ENCODE measurements at places on chromosomes 3 and 15.

DNA sequence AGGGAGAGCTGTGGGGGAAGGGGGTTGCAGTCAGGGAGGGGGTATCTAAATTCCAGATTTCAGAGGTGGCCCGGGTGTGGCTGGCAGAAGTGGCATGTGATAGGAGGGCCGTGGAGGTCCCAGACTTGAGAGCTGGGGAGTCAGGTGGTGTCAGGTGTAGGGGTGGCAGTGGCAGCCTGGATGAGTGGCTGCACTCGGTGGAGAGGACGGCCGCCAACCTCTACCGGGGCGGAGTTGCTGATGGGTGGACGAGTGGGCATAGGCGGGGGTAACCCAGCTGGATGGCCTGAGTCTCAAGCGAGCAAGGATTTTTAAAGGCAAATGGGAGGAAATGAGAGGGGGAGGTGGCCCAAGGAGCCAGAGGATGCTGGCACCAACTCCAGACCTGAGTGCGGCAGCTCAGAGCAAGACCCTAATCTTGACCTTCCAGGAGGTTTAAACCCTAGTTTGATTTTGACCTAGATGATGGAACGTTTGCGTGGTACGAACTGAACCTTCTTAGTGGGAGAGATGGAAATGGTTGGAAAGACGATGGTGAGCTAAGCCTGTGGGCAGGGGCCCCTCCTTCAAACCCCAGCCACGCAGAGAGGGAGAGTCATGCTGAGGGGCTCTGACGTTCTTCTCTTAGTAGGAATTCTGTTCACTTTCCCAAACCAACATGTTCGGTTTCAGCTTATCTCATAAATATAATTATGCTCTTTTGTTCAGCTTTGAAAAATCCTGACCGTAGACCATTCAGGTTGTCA lies 8.0 kb downstream of the TRAK1 start:
- DNase-seq, result no peak

GRCh38 chr3:11050666-11051323 lies 58.2 kb downstream of the SLC6A1 start:
- no peak for DNase-seq

GRCh38 chr15:66578286-66578875 lies 12.6 kb upstream of the LCTL start:
- no peak for DNase-seq

GRCh38 chr3:195077611-195078540 lies 193.1 kb downstream of the XXYLT1 start:
- DNase-seq, result no peak

DNA sequence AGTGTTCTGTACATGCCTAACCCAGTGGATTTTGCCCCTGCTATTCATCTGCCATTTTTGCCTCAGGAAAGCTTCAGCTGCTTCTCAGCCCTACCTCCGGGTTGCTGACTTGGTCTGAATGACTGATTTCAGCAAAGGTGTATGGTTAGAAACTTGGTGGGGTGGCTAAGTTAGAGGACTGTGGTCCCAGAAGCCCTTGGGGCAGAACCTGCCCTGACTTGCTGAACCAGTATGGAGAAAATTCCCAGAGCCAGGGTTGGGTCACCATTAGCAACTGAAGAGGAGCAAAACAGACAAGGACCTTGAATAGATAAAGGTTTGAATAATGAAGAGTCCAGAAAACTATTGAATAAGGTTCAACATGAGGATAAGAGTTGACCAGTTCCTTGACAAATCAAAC lies 6.1 kb upstream of the WWTR1 start:
- no peak for DNase-seq

GRCh38 chr3:59451800-59452746 lies 402.2 kb upstream of the CFAP20DC start:
- DNase-seq, result no peak

DNA sequence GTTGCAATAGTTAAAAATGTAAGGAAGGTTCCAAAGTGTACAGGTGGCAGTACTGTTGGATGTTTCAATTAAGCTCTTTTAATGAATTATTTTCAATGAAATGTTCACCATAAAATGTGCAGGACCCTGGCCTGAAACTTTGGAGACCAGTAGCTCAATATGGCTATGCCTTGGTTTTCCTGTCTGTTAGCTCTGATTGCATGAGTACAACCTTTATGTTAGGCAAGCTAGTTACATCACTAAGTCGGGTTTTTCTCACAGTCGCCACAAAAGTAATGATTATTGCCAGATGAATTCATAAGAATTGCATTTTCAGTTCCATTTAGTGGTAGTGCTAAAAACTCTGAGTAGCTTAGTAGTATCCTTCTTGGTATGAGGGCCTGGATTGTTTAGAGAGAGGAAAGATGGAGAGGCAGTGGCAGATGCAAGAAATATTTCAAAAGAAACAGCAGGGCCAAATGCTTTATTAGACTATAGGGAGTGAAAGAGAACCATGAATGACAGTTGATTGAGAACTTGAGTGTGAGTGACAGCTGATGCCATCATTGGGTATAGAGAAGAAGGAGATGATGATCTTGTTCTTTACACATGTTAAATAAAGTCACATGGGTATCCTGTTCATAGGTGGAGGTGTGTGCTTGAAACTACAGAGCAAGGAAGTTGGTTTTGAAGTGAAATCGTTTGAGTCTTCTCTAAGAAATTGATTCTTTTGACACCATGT lies 109.5 kb downstream of the AKAP13 start:
- DNase-seq, result no peak

DNA sequence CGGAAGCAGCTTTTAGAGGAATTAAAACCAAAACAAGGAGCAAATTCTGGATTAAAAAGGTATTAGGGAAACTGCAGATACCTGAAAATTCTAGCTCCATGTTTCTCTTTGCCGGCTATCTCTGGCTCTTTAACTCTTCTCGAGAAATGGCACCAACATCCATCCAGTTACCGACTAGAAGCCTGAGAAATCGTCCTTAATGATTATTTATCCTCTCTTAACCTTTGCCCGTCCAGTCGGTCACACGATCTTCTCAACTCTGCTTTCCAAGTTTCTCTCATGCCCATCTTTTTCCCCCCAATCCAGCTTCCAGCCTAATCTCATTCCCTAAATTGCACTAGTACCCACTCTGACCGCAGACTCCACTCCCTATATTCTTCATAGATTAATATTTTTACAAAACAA lies 596 bp upstream of the SGO1 start:
- DNase-seq, result no peak

DNA sequence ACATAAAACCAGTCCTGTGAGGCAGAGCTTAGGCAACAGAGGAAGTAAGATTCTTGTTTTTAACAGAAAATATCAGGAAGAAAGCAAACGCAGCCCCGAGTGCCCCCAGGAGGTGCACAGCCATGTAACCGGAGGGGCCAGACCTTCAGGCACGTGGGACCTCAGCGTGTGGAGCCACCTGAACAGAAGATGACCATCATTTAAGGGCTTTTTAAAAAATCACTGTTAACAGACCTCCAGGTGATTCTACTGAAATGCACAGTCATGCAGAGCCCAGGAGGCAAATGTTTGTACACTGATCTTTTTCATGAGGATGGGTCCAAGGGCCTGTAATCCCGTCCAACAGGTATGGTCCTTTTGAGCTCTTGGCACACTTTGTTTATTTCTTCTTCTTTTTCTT lies 38.8 kb downstream of the SPG21 start:
- no peak for DNase-seq

- DNase-seq, result no peak
Measured at GRCh38 chr3:158532099-158532734, 38.8 kb upstream of the MLF1 start.

DNA sequence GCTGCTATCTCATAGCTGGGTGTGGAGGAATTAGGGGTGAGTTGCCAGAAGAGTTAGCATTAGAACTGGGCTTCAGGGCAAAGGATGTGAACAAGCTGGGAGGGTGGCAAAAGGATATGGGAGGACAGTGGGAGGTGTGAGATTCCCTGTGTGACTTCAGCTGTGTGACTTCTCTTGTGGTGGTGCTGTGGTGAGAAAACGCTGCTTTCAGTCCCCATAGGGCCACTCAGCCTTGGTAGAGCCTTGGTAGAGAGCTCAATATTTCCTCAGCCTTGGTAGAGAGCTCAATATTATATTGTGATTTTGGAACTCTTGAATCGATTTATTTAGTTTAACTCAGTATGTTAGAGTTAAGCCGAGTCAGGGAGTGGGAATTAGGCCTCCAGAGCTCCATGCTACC lies 499.7 kb downstream of the EDEM1 start:
- DNase-seq, result no peak

- no peak for DNase-seq
Measured at GRCh38 chr3:32022947-32023346, 41.4 kb downstream of the ZNF860 start.

- DNase-seq, result no peak
Measured at GRCh38 chr3:39533226-39533625, 65.7 kb downstream of the MOBP start.

DNA sequence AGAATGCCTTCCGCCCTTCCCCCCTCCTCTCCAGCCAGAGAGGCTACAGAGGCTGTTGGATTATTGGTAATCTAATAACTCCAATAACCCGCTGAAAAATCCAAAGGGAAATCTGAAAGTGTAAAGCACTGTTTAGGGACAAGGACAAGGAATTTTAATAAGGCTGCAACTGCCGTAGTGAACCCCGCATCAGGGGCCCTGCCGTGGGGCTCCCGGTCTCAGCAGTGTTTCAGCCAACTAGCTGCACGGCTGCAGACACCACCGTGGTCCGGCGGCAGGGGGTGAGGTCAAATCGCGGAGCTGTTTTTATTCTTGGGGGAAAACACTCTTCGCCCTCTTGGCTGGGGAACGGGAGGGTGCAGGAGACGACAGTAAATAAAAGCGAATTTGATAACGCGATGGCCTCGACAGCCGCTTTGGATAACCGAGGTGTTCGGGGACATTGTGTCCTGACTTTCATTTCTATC lies 6.1 kb downstream of the BCL6 start:
- no peak for DNase-seq

GRCh38 chr3:194606941-194607340 lies 26.3 kb downstream of the TMEM44 start:
- DNase-seq, result no peak

DNA sequence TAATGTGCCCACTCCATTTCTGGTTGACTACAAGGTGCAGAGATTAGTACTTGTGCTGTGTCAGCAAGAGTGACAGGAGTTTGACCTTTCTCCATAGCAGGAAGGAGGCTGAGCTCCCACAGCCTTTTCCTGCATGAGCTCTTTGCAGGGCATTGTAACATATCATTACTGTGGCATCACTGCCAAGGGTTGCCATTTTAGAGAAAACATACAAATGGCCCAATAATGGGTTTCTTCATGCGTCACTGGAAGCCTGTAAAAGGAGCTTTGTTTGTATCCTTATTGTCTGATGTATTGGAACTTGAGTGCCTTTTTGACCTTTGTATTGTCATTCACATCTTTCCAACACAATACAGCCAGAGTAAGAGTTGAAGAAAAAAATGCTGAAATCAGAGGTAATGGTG lies 323.0 kb upstream of the CDIN1 start:
- DNase-seq, result no peak

GRCh38 chr3:179962629-179963387 lies 73.9 kb downstream of the PEX5L start:
- no peak for DNase-seq

DNA sequence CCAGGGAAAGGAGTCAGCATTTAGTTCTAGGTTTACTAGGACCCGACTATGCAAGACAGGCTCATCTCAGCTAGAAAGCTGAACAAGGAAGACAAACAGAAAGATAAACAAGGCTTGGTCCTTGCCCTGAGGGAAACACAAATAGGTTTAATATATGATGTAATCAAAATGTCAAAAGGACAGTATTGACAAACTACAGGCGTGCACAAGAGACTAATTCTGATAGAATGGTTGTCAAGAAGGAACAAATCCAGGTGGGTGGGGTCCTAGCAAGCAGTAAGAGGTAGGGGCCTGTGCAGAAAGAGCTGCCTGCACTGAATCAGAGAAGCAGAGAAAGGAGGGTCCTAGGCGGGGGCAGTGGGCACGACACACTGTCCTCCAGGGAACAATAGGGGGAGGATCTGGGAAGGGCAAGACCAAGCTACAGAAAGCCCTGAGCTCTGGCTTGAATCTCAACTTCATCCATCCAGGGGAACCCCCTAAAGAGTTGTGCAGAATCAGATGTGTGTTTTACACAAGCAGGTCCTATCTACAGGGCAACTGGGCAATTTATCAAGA lies 23.4 kb downstream of the RFTN1 start:
- no peak for DNase-seq

- no peak for DNase-seq
Measured at GRCh38 chr3:43073836-43074220, 32.1 kb downstream of the POMGNT2 start.

DNA sequence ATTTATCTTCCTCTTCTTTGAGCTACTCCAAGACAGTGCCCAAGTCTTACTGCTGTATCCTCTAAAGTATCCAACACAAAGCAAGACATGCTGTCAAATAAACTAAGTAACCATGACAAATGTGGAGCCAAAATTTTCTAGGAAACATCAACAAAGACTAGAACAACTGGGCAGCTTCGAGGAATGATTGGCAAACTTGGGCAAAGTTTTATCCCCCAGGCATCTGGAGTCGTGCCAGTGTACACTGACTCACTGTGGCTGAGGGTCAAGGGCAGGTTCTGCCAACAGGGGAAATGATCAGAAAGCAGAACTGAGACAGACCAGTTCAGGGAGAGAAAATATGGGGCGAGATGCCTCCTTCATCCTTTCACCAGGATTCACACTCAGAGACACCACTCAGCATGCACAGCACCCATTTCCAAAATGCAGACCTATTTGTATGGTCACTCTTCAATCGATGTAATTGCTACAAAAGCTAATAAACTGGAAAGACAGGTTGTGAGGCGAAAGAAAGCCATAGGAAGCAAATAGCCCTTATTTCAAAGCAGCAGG lies 65.8 kb downstream of the MB21D2 start:
- DNase-seq, result no peak

DNA sequence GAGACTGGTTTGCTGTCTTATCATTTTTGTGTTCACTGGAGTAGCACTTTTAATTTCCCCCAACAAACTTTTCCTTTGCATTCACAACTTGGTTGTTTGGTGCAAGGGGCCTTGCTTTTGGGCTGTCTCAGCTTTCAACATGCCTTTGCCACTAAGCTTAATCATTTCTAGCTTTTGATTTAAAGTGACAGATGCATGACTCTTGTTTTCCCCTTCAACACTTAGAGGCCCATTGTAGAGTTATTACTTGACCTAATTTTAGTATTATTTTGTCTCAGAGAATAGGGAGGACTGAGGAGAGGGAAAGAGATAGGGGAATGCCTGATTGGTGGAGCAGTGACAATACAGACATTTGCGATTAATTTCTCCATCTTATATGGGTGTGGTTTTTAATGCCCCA lies 340.1 kb upstream of the MANF start:
- no peak for DNase-seq

DNA sequence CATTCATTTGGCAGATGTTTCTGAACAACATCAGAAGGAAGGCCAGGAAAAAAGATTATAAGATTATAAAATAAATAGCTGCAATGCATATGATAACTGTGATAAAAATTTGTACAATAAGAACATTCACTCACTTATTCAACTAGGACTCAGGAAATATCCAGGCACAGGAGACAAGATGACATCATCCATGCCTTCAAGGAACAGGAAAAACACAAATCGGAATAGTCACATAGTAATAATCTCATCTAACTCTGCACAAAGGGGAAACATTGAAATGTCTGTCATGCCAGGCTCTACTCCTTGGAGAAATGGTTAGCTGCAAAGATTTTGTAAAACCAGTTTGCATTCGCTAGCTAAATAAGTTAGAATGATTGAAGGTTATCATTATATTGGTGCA lies 233.5 kb upstream of the AGTR1 start:
- no peak for DNase-seq

GRCh38 chr3:77171026-77171425 lies 131.1 kb downstream of the ROBO2 start:
- no peak for DNase-seq

- no peak for DNase-seq
Measured at GRCh38 chr15:22981051-22981840, 1.1 kb upstream of the CYFIP1 start.

All from stimulated activated CD8-positive, alpha-beta memory T cell treated with anti-CD3 and anti-CD28 coated beads, Interleukin-4, amount 100 ng/mL, for 1 hour (primary cell).